ENCODE measurements at places on chromosomes 1 and 21.

- DNase-seq, result no peak
These were observed 16.0 kb downstream of the IFFO2 start for GRCh38 chr1:18940303-18941020.

DNA sequence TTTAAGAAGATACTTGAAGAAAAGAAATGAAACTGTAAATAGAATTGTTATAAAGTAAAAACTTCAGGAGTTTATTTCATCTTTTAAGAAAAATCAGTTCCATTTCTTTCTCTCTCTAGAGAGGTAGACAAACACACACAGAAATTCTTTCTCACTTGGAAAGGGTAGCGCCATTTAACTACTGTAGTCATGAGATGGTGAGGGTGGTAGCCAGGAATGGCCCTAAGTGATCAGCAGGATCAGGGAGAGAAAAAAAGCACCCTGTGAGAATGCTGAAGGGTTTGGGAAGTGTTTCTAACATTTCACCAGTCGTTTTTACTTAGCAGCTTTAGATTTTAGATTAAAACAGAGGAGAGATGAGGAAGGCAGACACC is 205.7 kb upstream of the RUNX1 start:
- no peak for DNase-seq

DNA sequence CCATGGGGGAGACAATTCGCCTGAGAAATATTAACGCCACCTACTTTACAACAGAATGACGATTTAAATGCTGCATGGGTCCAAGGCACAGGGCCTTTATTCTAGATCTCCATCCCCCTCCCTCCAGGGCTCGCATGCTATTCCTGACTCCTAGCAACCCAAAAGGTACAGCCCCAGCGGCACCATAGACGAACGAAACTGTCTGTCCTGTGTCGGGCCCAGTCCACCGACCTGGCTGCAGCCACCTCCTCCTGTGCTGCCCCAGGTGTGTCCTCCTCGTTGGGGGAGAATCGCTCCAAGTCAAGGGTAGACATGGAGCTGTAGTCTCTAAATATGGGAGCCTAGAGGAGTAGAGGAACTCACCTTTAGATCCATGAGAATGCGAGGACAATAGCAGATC is 196.5 kb downstream of the TOMM20 start:
- no peak for DNase-seq

- DNase-seq, result no peak
These were observed 77.0 kb downstream of the ATF6 start for GRCh38 chr1:161843156-161843555.

GRCh38 chr1:16110884-16111283 is 37.4 kb upstream of the FAM131C start:
- DNase-seq, result no peak

DNA sequence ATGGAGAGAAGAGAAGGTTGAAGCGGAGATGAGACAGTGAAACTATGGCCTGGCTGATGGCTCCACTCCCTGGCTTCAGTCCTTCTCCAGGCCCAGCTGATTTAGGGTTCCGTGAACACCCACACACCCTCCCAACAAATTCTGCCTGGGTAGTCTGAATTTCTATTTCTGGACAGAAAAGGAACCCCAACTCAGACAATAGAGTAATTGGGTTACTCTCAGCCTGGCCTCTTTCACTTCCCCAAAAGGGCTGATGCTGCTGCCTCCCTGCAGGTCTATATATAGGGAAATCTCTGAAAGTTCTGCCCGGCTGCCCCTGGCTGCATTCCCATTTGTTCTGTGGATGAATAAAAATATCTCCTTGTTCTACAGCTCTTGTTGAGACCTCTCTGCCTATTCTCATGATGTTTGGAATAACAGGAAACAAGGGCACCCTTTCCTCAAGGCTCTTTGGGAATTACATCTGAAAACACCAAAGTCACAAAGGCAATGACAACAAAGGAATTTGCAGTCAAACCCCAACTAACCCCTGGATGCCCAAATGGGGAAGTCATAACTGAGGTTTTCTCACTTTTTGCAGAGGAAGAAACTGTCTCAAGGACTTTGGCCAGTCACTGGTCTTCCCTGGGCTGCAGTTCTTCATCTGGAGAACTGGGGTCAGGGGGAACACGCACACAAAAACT is 11.4 kb upstream of the ZSCAN20 start:
- DNase-seq, result no peak

DNA sequence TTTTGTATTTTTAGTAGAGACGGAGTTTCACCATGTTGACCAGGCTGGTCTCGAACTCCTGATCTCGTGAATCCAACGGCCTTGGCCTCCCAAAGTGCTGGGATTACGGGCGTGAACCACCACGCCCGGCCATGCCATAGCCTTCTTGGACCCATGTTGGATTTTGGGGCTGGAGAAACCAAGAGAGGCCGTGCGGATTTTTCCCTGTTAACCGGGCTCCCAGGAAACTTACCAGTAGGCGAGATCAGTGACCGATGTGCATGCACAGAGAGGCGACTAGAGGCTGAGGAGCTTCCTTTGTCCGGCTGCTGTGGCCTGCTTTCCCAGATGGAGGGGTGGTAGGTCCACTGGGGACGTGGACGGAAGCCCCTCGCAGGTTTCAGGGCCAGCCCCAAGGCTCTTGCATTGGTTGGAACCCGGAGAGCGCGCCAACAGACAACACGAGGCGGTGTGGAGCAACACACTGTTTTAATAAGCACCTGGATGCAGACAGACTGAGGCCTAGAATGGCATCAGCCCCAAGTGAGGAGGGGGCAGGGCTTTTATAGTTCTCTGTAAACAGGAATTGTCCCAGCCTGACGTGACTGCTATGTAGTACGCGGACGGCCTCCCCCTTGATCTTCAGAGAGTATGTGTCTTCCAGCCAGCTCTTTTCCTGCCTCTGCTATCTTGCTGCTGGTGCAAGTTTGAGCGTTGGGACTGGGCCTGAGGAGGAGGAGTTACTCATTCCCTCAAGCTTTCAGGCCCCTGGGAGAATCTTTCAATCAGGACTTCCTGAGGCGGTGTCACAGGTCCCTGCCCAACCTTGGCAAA is at the start of gene ERVH48-1:
ERVH48-1 (minus strand) TSS at position 517 of the 813 bp plus-strand sequence. CDS start 6,624 bp downstream, outside the sequence.
- DNase-seq, result no peak

DNA sequence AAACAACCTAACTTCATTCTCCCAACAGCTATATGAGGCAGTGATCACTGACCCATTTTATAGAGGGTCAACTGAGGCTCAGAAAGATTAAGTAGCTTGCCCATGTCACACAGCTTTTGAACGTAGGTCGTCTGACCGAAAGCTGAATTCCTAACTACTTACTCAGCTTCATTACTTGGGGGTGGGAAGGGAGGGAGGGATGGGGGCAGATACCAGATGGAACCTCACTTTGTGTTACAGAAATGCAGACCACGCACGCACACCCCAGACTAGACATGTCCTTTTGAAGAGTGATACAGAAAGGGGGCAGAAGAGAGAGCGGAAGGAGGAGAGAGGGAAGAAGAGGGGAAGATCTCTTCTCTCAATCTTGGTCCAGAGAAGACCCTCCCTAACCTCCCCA is 2.3 kb downstream of the ADGRB2 start:
- no peak for DNase-seq

- no peak for DNase-seq
These were observed 30.7 kb downstream of the PPP2R5A start for GRCh38 chr1:212315907-212316306.

- no peak for DNase-seq
These were observed 105.8 kb downstream of the SLC16A1 start for GRCh38 chr1:112850034-112850757.

- DNase-seq, result no peak
These were observed 6.4 kb upstream of the TACSTD2 start for GRCh38 chr1:58583496-58583895.

DNA sequence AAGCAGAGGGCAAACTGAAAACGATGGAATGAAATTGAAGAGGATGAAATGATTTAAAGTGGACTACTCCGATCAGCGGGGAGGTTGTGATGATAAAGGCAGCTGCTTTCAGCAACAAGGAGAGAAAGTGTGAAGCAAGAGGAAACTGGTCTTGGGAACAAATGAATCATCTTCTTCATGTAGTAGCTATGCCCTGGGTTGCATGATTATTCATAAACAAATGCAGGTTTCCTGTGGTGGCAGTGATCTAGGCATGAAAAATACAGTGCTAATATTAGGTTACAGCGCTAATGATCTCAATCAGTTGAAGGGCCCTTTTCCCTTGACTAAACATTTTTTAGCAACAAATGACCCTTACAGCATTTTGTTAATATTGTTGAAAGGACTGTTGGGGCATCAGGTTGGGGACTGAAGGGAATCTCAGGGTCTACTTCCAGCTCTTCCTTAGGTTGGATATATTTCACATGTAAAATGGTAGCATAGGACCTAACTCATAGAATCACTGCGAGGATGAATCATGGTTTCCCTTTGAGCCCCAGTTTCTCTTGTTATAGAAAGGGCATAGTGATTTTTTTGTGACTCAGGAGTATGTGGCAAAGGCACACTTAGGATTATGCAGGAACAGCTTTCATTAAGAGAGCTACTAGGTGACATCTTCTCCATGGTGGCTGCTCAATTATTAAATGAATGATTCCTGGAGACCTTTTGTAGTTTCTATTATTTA is 1.9 kb upstream of the ZFYVE9 start:
- no peak for DNase-seq

- no peak for DNase-seq
These were observed 29.8 kb downstream of the FHAD1 start for GRCh38 chr1:15276691-15277446.

DNA sequence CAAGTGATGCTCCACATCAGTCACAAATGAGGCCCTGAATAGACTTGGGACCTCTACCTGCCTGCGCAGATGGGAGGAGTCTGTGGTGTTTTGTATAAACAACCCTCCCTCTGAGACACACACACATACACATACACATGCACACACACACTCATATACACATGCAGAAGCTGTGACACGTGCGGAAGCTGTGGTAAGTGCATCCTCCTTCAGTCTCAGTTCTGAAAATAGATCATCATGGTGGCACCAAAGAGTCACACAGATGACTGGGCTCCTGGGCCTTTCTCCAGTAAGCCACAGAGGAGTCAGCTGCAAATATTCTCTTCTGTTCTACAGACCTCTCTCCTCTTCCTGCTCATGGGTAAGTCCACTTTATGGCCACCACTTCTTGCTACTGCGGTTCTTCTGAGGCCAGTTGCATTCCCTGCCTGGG is at the start of gene LY9:
LY9 (plus strand) TSS at position 224 of the 433 bp plus-strand sequence; CDS start at position 238, 14 bp downstream.
- DNase-seq, result no peak
